ENCODE measurements at places on chromosomes 5 and 9.

GRCh38 chr9:87696641-87697040 is 29.3 kb upstream of the CTSL start:
- no peak for DNase-seq

DNA sequence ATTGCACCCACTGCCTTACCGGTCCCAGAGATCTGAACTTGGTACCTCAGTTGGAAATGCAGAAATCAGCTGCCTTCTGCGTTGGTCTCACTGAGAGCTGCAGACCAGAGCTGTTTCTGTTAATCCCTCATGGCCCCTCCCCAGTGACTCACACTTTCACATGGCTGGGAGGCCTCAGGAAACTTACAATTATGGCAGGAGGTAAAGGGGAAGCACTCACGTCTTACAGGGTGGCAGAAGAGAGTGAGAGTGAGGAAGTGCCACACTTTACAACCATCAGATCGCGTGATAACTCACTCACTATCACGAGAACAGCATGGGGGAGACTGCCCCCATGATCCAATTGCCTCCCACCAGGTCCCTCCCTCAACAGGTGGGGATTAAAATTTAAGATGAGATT is 648.5 kb downstream of the MTRR start:
- DNase-seq = no peak

DNA sequence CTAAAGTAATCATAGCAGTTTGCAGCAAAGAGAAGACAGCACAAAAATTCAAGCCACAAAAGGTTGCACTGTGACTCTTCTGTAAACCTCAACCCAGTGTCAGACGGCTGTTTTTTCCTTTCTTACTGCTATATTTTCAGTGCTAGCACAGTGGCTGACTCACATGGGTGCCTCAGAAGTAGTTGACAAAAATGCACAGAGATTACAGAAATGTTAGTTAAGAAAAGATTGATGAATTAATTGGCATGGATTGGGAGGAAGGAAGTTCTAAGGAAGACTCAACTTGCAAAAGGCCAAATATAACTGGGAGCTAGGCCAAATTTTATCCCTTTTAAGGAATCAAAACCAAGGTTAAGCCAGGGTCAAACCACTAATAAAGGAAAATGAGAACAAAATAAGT is 43.7 kb upstream of the ITGA1 start:
- peak; percentile 15 for DNase-seq

GRCh38 chr9:136154943-136155342 is 36.3 kb upstream of the TMEM250 start:
- no peak for DNase-seq
